ENCODE measurements at places on chromosomes 1 and 21.

- DNase-seq, result no peak
These were observed 11.8 kb upstream of the SRM start for GRCh38 chr1:11071463-11072215.

DNA sequence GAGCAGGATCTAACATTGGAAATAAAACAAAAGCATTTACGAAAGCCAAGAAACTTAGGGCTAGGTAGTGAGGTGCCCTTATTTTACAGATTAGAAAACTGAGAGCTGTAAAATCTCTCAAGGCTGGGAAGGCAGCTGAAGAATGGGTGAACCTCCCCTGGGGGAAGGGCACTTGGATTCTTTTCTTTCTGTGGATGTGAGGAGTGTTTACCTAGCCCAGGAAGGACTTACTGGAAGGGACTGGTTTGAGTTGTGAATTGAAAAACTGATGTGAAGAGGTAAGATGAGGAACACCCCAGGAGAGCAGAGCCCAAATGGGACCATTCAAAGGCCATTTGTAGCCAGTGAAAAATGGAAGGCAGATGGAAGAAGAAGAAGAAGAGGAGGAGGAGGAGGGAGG lies 74.7 kb upstream of the NGF start:
- no peak for DNase-seq

DNA sequence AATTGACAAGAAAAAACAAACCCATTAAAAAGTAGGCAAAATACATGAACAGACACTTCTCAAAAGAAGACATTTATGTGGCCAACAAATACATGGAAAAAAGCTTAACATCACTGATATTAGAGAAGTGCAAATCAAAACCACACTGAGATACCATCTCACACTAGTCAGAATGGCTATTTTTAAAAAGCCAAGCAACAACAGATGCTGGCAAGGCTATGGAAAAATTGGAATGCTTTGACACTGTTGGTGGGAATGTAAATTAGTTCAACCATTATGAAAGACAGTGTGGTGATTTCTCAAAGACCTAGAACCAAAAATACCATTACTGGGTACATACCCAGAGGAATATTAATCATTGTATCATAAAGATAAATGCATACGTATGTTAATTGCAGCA lies 641.1 kb upstream of the B3GALT2 start:
- DNase-seq, result no peak

GRCh38 chr1:20180129-20180843 lies 5.6 kb upstream of the UBXN10 start:
- DNase-seq, result no peak
